ENCODE measurements at places on chromosomes 11 and 22.

DNA sequence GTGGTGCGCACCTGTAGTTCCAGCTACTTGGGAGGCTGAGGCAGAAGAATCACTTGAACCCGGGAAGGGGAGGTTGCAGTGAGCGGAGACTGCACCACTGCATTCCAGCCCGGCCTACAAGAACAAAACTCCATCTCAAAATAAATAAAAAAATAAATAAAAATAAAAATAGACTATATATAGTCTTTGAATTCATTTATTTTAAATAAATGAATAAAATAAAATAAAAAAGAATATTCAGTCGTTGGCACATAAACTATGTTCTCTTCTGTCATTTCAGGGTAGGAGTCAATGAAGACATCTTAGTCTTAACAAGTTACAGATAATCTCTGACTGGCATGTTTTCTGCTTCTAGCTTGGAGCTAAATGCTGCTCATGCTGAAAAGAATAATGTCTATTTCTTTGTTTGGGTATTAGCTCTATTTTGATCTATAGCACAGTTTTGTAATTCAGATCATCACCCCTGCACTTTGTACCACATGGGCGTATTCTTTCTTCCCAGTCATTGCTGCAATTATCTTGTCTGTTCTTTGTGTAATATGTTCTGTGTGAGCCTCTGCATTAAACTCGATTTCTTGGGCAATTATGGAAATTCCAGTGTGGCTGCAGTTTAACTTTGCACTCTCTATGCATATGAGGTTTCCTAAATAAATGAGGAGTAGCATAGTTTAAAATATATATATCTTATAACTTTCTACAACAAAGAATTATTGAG lies 1.4 kb upstream of the MS4A14 start:
- no peak for DNase-seq

GRCh38 chr11:1760351-1761109 lies 3.2 kb downstream of the CTSD start:
- DNase-seq, result peak; percentile 83

- no peak for DNase-seq
Measured at GRCh38 chr11:74226907-74227306, 55.8 kb downstream of the PPME1 start.

GRCh38 chr11:59281177-59281576 lies 68.5 kb upstream of the MPEG1 start:
- no peak for DNase-seq

GRCh38 chr11:127709960-127710359 lies 709.4 kb upstream of the KIRREL3 start:
- DNase-seq, result peak; percentile 35

GRCh38 chr11:66976028-66976467 lies 944 bp downstream of the C11orf86 start:
- DNase-seq, result peak; percentile 60

GRCh38 chr11:92929653-92930052 lies 39.8 kb upstream of the MTNR1B start:
- DNase-seq, result no peak

DNA sequence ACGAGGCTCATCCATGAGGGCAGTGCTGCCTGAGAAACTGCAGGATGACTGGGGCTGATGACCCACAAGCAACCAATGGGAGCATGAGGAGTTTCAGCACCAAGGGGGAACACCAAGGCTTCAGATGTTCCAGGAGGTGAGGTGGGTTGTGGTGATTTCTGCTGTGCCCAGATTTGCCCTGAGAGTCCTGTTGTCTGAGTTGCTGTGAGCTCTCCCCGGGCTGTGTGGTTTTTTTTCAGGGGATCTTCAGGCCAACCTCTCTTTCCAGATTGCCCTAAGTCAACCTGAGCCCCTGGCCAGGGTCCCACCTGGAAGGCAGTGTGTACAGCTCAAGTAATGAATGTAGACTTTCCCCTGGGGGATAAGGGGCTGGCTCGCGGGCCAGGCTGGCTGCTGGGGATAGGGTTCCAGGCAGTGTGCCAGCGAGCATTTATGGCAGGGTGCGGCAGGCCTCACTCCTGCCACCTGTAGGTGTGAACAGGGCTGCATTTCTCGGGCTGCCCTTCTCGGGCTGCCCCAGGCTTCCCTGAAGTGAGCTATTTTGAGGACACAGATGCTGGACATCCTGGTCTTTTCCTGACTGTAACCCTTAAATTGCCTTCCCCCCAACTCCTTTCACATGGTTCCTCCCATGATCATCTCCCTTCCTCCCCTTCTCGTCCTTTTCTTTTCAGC lies 9.8 kb downstream of the SLC22A6 start:
- peak; percentile 33 for DNase-seq

DNA sequence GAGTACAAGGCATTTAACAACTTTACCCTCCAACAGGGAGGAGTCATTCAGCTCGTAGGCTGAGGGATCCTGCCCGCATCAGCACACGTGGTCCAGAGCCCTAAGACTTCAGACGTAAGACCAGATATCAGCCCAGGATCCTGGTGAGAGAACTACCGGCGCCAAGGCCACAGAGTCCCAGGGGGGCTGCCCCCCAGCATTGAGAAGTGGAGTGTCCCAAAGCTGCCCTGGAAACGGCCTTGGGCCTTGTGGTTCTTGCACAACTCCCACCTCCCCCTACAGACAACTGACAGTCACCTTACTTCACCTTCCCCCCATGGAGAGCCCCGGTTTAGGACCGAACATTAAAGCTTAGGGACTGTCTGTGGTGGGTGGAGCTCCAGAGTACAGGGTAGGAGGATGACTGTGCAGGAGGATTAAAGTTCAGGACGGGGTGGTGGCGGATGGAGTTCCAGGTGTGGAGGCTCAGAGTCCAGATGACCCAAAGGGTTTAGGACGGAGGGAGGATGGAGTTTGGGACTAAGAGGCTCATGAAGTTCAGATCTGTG lies 1.0 kb downstream of the C11orf91 start:
- no peak for DNase-seq

DNA sequence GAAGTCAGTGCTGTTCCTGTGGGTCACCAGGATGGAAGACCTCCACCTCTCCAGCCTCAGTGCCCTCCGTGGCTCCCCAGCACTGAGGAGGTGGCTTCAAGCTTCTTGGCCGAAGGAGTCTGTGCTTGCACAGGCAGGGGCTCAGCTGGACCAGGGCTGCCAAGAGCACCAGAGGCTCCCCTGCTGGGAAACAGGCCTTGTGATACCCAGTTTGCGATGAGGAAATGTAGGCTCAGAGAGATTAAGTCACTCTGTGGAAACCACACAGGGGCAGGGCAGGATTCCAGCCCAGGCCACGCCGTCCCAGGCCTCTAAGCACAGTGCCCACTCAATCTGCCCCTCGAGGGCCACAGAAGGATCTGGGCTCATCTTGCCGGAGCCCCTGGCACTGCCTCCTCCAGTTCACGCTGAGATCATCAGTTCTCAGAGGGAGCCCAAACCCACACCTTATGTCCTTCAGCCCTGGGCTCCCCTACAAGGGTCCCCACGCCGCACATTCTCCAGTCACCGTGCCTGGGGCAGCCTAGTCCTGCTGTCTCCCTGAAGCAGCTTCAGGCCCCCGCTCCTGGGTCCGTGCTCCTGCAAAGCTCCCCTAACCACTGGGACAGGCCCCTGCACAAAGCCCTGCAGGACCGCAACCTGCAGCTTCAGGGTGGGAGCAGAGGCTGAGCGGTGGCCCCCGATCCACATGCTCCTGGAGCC lies 21.6 kb downstream of the ANO1 start:
- peak; percentile 53 for DNase-seq

- DNase-seq, result no peak
Measured at GRCh38 chr11:63906585-63906984, 10.4 kb downstream of the RCOR2 start.

GRCh38 chr11:112836256-112836602 lies 125.0 kb upstream of the NCAM1 start:
- DNase-seq, result no peak

- DNase-seq, result no peak
Measured at GRCh38 chr11:90890347-90890746, 667.5 kb upstream of the CHORDC1 start.

DNA sequence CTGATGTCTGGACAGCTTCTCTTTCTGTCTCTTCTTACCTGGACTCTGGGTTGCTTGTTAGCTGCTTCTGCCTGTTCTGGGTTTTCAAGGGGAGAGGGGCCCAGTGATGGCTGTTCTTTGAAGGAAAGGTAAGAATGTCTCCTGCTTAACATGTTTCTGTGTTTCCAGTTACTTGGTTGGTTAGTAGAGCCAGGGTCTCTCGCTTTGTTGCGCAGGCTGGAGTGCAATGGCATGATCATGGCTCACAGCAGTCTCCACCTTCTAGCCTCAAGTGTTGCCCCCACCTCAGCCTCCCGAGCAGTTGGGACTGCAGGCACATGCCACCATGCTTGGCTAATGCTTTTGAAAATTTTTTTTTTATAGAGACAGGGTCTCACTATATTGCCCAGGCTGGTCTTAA lies 126.6 kb downstream of the BCR start:
- no peak for DNase-seq

- DNase-seq, result no peak
Measured at GRCh38 chr22:49010901-49011300, 816.8 kb downstream of the BRD1 start.

DNA sequence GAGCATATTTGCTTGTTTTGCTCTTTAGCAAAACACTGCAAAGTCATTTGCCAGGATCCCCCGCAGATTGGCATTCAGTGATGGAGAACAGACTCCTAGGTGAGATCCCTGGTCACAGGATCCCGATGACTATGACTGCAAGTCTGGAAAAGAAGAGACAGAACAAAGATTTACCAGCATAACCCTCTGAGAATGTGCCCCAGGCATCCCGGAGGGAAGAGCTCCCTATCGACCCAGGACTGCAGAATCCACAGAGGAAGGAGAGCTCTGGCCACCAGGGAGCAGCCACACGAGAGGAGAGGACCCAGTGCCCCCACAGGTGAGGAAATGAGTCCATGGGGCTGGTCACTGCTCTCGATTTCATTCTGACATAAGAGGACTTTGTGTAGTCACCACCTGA lies 105.2 kb downstream of the ZNF280B start:
- no peak for DNase-seq

DNA sequence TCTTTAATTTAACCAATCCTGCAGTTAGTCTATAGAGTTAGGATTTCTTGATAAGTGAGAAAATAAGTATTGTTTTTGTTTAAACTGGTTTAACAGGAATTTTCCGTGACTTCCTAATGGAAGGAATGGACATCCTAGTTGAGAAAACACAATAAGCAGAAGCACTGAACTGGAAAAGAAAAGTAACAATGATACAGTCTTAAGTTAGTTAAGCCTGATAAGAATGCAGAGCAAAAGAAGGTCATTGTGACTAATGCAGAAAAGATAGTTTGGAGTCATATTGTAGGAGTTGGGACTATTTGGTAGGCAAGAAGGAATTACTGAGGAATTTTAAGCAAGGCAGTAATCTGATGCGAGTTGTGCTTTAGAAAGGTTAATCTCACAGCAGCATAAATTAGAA lies 11.7 kb downstream of the RNF141 start:
- no peak for DNase-seq

DNA sequence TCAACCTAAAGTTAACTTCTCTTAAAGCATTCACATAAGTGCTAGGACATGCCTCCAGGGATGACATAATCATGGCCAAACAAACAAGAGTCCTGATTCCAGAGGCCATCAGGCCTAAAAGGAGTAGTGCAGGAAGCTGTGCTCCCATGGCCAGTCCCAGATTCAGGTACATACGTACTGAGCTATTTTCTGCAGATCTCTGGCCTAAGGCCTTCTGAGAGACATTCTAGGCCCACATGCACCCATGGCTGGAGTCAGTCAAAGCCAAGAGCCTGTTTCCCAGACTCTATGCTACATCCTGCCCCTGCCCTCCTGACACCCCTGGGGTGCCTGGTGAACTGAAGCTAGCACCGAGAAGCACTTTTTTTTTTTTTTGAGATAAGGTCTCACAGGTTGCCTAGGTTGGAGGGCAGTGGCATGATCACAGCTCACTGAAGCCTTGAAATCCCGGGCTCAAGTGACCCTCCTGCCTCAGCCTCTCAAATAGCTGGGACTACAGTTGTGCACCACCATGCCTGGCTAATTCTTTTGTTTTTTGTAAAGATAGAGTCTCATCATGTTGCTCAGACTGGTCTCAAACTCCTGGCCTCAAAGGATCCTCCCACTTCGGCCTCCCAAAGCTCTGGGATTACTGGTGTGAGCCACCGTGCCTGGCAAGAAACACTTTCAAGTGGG lies 553 bp downstream of the CD3D start:
- DNase-seq, result no peak

DNA sequence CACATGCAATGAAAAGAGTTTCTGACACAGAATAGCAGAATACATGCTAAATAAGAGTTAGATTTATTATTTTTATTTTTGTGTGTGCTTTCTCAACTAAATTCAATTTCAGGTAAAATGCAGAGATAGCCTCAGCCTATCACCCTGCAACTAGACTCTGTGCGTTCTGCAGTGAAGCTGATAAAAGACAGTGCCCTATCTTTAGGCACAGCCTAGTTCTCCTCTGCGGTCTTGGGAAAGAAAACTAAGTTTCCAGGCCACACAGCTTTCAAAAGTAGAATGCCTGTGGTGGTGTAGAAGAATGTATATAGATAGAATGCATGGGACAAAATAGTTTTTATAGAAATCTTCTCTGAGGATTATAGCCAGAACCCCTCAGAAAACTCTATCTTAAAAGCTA lies 12.0 kb upstream of the MMP1 start:
- DNase-seq, result no peak

DNA sequence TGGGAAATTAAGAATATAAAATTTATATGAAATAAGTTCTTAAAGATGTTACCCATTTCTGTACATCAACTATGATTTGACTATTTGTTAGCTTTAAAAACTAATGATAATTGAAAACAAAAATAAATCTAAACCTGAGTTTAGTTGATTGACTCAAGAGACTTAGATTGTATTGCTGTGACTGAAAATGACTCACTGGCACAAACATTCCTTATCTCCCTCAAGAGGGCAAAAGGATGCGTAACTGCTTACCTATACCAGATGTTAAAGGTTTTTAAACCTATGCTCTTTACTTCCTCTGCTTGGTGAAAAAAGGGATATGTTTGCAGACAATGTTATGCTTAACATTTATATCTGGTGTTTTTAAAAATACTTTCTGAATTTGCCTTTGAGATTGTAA lies 30.3 kb downstream of the ATM start:
- DNase-seq, result no peak

GRCh38 chr22:22548317-22548716 lies 10.7 kb downstream of the PRAME start:
- DNase-seq, result no peak

DNA sequence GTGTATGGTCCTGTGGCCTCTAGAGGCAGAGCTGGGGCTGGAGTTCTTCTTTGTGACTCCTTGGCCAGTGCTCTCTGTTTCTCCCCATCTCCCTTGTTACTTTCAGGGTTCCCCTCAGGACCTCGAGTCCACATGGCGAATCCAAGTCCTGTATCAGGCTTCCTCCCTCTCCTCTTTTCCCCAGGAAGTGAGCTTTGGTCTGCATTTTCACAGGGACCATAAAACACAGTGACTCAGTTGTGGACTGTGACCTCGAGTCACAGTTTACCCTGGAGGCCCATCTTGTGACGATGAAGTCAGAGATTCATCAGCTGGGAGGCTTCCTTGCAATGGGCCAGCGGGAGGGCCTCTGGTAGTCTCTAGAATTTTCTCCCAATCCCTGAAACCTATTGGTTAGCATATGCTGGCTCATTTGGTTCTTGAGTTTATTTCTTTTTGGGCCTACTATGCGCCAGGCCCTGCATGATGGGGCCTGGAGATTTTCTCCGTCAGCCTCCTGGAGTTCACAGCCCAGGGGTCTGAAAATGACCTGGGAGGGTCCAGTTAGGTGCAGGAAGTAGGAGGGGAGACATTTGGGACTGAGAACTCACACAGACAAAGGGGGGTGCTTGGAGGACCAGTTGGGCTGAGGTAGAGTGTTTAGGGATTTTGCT lies 100.8 kb downstream of the KIAA1671 start:
- no peak for DNase-seq

GRCh38 chr22:50530877-50531545 lies 1.2 kb upstream of the TYMP start:
- DNase-seq, result peak; percentile 71
